ENCODE measurements at places on chromosomes 3 and 15.

GRCh38 chr15:46607077-46607476 is 972.2 kb downstream of the SQOR start:
- DNase-seq = no peak

- no peak for DNase-seq
These were observed 1.1 kb upstream of the WDR5B start for GRCh38 chr3:122416966-122417365.

DNA sequence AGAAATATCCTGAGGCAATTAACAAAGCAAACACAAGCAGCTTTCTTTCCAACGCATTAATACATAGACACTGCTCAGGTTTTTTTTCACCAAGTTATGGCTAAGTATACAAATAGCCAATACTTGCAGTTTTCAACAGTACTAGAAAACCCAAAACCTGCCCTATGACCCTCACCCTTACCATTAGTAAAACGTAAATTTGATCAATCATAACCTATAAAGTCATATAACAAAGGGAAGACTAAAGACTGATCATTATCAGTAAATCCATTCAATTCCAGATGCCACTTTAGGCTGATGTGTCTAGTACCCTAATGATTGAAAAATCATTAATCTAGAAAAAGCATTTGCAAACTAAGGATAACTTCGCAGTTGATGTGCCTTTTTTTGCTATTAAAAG is 3.2 kb downstream of the SERP1 start:
- no peak for DNase-seq

- no peak for DNase-seq
These were observed 84.0 kb downstream of the SRGAP3 start for GRCh38 chr3:9165421-9165820.

DNA sequence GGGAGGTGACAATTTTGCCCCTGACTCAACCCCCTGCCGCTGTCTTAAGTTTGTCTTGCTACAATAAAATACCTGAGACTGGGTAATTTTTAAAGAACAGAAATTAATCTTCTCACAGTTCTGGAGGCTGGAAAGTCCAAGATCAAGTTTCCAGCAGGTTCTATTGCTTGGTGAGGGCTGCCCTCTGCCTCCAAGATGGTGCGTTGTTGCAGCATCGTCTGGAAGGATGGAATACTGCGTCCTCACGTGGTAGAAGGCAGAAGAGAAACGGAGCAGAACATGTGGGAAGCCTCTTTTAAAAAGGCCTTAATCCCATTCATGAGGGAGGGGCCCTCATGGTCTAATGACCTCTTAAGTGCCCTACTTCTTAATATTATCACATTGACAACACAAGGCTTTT is 87.3 kb upstream of the SNTN start:
- no peak for DNase-seq

GRCh38 chr3:180188512-180189309 is 152.0 kb upstream of the PEX5L start:
- no peak for DNase-seq

DNA sequence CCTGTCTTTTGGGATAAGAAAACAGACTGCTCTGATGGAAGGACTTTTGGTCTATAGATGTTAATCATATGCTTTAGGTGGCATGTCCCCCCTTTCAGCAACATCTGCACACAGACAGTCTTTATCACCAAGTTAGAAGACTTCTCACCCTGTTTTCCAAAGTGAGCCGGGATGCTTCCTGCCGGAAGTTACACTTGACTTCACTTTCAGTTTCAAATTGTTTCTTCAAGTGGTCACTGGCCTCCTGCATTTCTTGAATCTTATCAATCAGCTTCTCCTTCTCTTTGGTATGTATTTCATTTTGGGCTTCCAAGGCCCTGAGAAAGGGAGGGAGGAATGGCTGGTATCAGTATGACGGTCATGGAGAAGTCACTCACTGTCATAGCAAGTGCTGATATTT is 27.2 kb upstream of the GNB5 start:
- DNase-seq = no peak

GRCh38 chr15:69979783-69980182 is 117.9 kb downstream of the TLE3 start:
- no peak for DNase-seq

GRCh38 chr15:89105147-89105546 is 16.9 kb downstream of the ABHD2 start:
- no peak for DNase-seq

GRCh38 chr3:141853081-141853601 is 23.3 kb upstream of the ATP1B3 start:
- DNase-seq = no peak

DNA sequence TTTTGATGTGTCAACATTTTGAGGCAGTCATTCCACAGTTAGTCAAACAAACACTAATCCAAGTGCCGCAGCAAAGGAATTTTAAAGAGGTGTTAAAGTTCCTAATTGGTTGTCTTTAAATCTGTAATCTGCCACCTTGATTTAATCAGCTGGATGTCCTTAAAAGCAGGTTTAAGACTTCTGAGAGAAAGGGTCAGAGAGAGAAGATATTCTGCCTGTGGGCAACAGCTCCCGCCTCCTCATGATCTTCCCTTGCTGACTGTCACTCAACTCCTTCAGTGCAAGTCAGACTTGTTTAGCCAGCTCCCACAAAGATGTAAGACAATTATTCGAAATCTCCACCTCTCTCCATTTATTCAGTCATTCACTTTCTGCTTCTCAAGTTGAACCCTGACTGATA is 92.6 kb upstream of the MYRIP start:
- DNase-seq = no peak

DNA sequence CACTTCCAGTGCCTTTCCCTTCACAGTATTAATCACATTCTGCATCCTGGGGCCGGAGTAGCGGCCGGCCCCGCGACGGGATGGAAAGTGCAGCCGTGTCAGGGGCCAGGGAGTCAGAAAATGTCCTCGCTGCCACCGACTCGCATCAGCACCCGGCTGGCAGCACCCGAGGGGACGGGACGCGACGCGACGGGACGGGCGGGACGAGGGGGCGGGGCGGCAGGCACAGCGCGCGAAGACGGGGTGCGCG is 353 bp downstream of the ATG3 start:
- no peak for DNase-seq

DNA sequence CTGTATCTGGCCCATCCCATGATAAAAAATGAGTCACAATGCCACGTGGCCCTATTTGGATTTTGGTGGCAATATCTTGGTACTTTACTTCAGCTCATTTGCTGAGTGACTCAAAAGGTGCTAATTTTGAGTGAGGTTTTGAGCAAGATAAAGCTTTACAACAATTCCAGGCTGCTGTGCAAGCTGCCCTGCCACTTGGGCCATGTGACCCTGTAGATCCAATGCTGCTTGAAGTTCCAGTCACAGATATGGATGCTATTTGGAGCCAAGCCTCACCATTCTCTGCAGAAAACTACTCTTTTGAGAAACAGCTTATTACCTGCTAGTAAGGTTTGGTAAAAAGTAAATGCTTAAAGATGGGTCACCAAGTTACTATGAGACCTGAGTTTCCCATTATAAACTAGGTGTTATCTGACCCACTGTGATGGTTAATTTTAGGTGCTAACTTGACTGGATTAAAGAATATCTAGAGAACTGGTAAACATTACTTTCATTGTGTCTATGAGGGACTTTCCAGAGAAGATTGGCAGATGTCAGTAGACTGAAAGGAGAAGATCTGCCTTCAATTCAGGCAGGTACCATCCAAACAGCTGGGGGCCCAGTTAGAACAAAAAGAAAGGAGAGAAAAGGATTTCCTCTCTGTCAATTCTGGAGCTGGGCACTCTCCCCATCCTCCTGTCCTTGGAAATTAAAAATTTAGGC is 1083.9 kb downstream of the DIPK2A start:
- no peak for DNase-seq

DNA sequence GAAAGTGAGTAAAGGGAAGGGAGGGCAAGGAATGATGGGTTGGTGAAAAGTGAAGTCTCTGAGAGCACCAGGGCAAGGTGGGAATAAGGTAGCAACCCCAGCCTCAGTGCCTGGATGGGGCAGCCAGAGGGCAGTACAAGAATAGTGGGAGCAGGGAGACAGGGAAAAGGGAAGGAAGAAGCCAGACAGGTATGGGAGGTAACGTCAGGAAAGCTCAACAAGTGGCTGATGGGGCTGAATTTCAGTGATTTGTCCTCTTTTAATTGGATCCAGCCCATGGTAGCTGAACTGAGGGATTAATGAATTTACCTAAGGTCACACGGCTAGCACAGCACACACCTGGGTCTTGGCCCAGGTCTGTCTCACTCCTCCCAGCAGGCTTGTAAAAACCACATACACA is 12.6 kb downstream of the RORA start:
- DNase-seq = peak; percentile 56

DNA sequence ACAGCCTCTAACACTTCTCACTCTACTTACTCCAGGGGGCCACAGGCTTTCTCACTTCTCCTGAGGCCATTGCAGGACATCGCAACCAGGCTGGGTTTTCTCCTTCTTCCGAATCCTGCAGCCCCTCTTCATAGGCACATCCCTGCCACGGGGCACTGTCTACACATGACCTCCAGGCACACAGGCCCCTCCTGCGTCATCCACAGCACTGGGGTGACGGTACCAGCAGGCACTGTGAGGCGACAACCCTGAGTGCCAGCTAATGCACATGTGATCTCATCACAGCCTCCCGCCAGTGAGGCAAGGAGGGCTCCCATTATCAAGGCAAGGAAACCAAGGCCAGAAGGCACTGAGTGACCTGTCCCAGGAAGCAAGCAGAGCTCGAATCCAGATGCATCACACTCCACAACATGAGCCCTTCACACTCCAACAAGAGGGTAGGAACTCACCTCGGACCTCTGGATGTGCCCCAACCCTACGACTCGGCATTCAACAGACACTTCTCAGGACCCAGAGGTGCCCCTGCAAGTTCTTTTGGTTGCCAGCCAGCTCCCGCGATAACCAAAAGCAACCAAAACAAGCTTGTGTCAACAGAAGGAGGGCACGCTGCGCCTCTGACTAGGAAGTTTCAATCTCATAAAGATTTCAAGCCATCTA is 16.7 kb downstream of the FAM174B start:
- peak; percentile 25 for DNase-seq

DNA sequence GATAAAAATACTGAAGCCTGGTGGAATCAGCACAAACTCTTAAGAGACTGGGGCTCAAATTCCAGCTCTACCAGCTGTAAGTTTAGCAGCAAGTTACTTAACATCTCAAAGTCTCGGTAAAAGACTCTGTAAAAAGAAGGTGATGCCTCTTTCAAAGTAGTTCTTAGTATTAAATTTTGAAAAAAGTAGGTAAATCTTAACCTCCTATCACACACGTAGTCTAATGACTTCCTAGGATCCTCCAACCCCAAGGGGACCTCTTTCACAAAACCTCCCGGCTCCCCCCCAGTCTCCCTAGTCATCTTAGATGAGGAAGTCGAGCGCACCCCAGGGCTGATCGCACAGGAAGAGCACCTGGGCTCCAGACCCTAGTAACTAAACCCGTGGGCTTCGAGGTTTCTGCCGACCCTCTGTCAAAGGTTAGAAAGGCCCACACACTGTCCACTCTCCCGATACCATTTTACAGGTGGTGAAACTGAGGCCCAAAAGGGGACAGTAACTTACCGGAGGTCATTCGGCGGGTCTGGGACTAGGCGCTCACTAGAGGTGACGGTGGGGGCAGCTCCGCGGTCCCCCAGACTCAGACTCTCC is 427 bp downstream of the MBD4 start:
- DNase-seq = no peak

GRCh38 chr3:36678216-36679013 is 85.9 kb downstream of the DCLK3 start:
- DNase-seq = no peak

GRCh38 chr3:170714122-170714521 is 128.2 kb upstream of the SLC7A14 start:
- DNase-seq = no peak

DNA sequence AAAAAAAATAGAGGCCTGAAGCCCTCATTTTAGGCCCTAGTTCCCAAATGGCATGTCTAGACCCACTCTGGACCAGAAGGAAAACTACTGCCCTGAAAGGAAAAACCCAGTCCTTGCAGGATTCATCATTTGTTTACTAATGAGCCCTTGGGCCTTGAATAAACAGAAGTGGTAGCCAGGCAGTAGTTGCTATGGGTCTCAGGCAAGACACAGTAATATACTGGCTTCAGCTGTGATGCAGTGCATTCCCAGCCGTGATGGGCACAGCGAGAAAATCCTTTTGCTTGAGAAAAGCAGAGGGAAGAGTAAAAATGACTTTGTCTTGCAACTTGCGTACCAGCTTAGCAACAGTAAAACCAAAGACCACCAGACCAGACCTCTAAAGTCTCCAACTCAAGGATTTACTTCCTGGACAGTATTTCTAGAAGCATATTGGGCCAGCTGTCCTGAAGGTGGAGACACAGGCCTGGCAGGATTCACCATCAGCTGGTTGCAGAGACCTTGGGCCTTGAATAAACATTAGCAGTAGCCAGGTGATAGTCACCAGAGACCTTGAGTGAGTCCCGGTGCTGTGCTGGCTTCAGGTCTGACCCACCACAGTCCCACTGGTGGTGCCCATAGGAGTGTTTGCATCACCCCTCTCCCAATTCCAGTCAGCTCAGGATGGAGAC is 208.3 kb upstream of the SLITRK3 start:
- DNase-seq = no peak

- DNase-seq = no peak
These were observed 14.1 kb downstream of the TTC21A start for GRCh38 chr3:39121621-39122020.

GRCh38 chr3:141306922-141307321 is 61.4 kb upstream of the ZBTB38 start:
- DNase-seq = no peak

DNA sequence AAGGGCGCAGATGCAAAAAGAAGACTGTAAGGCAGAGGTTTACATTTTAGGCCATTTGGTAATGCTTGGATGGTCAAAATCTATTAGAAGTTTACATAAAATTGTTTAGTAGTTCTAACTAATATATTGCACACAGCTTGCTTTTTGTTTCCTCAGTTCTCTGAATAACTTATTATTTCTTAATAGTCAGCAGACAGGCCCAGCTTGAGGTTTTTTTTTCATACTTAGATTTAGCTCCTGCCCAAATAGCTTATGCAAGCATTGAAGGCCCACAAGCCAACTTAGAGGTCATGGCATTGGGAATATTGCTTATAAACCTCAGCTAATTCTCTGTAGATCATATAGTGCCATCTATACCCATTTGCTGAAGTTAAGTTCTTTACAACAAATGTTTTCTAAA is 172.5 kb downstream of the RAP2B start:
- no peak for DNase-seq

DNA sequence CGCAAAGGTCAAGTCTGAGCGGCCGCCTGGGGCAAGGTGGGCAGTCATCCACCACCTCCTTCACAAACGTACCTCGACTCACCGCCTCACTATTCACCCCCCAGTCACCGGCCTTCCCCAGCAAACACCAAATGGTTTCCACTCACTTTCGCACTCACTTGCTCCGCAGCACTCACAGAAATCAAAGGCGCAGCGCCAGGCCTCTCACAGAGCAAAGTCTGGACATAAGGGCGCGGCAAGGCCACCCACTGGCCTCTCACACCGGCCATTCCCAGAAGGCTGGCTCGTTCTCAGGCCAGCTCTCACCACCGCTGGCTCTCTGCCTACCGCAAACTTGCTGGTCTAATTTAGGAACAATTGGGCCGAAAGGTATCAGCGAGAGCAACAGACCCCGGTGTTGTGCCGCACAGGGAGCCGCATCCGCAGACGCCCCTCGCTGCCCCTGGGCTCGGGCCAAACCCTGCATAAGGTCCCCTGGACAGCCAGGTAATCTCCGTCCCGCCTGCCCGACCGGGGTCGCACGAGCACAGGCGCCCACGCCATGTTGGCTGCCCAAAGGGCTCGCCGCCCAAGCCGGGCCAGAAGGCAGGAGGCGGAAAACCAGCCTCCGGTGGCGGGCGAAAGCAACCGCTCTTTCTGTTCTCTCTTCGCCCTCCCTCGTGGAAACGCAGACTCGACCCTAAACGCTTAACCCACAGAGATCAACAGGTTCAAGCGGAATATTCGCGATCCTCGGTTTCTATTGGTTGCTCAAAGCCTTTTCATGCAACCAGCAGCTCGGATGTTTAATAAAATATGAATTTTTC is 2.9 kb downstream of the SHOX2 start:
- peak; percentile 54 for DNase-seq

All from H9 (cell line).